Mucosa of descending colon (tissue), 3 donors: ENCODE measurements at places on chromosomes 7 and 10.

GRCh38 chr7:41788556-41788955 lies 85.7 kb upstream of the INHBA start:
- DNase-seq, result no peak

DNA sequence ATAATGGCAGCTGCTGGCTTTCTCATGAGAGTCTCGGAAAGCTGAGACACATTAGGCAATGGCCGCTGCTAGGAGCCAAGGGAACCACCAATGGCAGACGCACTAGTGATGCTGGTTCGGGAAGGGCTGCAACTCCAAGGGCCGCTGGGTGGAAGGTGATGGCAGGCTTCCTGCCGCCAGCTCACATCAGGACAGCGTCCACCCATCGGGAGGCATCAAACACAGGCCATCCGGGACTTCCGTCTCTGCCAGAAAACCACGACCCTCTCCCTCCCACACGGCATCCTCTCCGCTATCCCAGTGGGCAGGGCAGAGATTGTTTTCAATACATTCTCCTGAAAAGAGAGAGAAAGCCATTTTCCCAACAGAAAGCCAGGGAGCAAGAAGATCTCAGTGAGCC lies 27.5 kb upstream of the EGFR start:
- DNase-seq, result no peak

- DNase-seq, result no peak
Measured at GRCh38 chr7:129089521-129090212, 34.8 kb upstream of the TNPO3 start.

- no peak for DNase-seq
Measured at GRCh38 chr10:108003061-108003460, 838.6 kb upstream of the SORCS1 start.

GRCh38 chr10:122546242-122546641 lies 14.3 kb upstream of the DMBT1 start:
- no peak for DNase-seq

- DNase-seq, result no peak
Measured at GRCh38 chr7:35339811-35340210, 85.9 kb upstream of the TBX20 start.

GRCh38 chr7:151238190-151238810 lies 6.0 kb downstream of the CHPF2 start:
- DNase-seq, result no peak

DNA sequence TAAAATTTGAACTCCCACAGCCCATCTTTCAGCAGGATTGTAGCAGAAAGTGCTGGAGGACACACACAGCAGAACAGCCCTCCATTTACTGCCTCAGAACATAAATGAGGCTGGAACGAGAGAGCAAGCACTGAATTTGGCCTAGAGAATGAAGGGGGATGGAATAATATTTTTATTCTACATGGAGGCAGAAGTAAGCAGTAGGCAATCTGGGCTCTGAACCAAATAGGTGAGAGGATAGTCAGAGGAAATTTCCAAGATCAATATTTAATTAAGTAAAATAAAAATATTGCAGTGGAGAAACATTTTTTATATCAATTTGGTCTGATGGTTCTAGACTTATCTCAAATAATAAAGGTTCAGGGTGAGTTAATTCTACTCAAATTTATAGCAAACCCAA lies 29.2 kb upstream of the TSPAN13 start:
- DNase-seq, result no peak

DNA sequence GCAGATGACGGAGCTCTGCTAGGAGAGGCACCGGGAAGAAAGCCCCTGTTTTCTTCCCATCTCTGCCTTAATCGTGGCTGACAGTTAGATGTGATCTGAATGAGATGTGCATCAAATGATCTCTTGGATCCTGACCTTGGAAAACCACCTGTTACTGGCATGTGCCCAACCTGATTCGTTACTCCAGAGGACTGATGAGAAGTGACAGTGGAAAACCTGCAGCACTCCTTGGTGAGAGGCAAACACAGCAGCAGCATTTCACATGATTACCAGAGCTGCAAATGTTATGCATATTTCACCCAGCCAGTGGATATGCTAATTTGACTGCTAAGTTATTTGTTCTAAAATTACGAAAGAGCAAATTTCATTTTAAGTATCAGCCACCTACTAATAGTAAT lies 95.3 kb downstream of the PTPRN2 start:
- no peak for DNase-seq

DNA sequence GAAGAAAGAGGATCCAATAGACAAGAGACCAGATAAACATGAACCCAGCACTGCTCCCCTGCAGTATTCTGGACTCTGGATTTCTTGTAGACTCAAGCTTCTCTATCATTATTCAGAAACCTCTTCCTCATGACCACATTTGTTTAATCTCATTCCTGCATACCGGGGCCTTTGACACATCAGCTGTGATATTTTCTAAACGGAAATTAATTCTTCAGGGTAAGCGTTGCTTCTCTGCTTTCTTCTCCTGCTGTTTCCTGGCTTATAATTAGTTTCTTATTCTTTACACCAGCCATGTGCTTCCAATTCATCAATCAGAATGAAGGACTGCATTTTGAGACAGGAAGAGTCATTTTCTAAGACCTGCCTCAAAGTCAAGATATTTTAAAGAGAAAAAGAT lies 54.2 kb upstream of the TARP start:
- DNase-seq, result no peak

DNA sequence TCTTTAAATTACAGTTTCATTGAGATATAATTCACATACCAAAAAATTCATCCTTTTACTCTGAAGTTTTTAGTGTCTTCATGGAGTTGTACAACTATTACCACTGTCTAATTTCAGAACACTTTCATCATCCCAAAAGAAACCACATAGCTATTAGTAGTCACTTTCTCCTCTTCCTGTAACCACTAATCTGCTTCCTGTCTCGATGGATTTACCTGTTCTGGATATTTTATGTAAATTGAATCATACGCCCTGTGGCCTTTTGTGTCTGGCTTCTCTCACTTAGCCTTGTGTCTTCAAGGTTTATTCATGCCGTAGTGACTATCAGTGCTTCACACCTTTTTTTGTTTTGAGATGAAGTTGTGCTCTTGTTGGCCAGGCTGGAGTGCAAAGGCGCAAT lies 135.5 kb downstream of the DOCK1 start:
- DNase-seq, result no peak

GRCh38 chr7:155259866-155260497 lies 37.7 kb upstream of the INSIG1 start:
- no peak for DNase-seq

GRCh38 chr7:143318661-143319060 lies 2.8 kb downstream of the CLCN1 start:
- no peak for DNase-seq

GRCh38 chr7:71970725-71971124 lies 441.4 kb downstream of the CALN1 start:
- DNase-seq, result no peak

DNA sequence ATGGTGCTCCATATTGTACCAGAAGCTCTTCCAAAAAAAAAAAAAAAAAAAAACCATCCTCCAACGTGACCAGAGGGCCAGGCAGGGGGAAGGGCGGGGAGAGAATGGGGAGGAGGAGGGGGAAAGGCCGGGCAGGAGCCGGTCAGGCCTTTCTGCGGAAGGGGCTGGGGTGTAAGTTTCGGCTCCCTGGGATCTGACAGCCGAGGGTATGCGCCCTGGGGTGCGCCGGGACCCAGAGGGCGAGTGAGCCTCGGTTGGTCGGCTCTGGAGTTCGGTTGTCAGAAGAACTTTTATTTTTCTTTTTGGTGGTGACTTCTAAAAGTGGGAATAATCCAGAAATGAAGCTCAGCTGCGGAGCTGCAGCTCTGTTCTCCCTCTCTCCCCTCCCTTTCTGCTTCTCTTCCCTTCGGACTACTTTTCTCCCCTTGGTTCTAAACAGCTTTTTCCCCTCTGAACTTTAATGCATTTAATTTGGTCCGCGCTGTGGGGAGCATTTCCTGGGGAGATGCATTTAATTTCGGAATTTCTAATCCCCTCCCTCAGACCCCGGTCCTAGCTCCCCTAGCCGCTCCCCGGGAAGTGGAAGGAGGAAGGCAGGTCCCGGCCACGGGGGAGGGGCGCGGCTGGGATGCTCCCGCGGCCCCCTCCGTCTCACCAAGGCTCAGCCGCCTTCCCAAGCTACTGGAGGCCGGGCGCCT lies 3.9 kb upstream of the PAX2 start:
- DNase-seq, result no peak

- no peak for DNase-seq
Measured at GRCh38 chr10:52965938-52966401, 193.4 kb upstream of the MBL2 start.

- DNase-seq, result peak; percentile 22
Measured at GRCh38 chr7:151871189-151871735, 5.7 kb downstream of the PRKAG2 start.

- no peak for DNase-seq
Measured at GRCh38 chr10:77989081-77989724, 40.1 kb downstream of the POLR3A start.

- DNase-seq, result no peak
Measured at GRCh38 chr10:82742478-82742877, 867.5 kb downstream of the NRG3 start.

GRCh38 chr10:116418389-116418788 lies 9.3 kb upstream of the PNLIPRP3 start:
- no peak for DNase-seq

GRCh38 chr10:63653747-63654146 lies 132.5 kb downstream of the REEP3 start:
- DNase-seq, result no peak

- DNase-seq, result no peak
Measured at GRCh38 chr10:92571649-92572048, 2.2 kb downstream of the IDE start.

DNA sequence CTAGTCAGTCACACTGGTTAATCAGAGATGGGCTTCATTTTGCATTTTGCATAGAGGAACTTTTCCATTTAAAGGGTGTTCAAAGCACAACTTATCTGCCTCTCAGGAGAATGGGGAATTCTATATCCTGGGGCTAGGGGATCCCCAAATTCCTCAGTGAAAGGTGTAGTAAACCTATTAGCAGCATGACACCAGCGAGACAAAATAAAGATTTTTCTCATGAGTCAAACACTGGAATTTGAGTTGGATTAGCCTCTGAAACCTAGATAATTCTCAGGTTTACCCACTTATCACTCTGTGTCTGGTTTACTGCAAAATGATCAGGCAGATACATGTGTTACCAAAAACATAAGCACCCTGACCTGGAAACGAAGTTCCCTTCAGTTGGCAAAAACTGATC lies 2.1 kb downstream of the AFAP1L2 start:
- no peak for DNase-seq

DNA sequence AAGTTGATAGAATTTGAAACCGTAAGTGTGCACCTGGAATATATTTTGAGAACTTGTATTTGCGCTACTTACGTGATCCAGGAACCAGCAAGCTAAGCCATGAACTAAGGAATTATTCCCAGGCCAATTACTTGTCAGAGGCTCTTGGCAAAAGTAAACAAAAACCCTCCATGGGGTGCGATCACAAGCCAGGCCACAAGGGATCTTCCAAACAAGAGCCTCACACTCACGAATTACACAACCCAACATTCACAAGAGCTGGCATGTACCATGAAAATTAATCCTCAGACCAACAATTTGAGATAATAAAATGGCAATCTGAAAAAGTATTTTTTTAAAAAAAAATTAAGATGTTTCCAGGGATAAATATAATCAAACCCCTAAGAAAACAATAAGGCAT lies 467.0 kb upstream of the AKR1E2 start:
- no peak for DNase-seq

DNA sequence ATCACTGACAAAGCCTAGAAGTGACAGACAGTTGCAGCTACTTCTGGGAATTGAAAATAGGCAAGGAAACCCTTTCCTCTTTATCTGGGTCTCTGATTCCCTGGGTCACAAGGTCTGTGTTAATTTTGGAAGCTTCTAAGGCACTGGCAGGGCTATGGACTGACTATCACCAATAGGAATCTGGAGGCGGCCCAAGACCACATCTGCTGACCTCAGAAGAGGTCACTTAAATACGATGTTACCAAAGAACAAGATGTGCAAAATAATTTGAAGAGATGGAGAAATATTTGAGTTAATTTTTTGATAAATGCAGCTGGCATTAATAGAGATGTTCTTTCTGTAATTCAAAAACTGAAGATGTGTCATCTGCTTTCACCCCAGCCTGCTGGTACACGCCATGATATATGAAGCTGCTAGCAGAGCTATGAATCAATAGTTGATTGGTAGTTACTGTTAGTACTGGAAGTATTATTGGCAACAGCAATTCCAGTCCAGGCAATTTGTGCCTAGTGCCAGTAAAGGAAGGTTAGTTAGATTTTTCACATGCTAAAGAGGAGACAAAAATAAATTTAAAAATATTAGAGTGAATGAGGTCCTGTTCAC lies 5.5 kb upstream of the STEAP4 start:
- peak; percentile 22 for DNase-seq

DNA sequence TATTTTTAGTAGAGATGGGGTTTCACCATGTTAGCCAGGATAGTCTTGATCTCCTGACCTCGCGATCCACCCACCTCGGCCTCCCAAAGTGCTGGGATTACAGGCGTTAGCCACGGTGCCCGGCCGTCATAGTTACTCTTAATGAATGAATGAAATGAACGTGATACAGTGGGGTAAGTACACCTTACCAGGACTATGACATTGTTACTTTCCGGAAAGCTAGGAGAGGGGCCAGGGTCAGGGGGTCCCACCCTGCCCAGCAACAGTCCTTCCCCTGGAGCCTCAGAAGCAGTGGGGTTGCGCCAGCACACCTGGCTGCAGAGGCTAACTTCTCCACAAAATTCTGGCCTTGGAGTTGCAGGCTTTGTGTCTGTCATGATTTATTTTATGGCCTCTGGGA lies 21.4 kb downstream of the VSTM4 start:
- DNase-seq, result no peak

DNA sequence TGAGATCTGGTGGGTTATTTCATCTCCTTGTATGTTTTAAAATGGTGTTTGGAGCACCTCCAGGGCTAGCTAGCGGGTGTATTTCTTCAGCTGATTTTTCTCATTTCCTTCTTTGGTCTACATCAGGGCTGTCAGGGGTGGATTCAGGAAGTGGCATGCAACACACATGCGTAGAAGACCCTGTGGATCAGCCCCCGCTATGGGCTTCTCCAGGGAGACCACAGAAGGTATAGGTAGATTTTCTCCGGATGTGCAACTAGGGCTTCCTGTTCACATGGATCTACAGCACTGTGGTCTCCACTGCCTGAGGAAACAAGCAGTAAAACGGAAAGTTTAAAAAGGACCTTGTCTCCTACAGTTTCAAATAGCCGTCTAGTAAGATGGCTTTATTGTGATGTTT lies 10.4 kb downstream of the NUB1 start:
- DNase-seq, result peak; percentile 39

DNA sequence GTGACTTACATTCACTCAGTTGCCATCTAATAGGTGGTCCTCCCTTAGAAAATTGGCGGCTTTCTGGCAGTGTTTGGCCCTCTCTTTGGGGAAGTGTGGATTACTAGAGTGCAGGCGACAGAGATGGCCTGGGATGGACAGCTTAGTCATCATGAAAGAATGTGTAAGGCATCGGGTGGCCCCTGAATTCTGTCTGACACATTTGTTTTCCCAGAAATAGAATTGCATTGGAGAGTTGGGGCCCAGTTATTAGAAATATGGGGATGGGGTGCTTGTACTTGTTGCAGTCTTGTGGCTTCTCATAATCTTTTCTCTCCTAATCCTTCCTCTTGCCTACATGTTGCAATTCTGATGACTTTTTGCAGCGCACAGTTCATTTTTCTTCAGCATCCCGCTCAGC lies 13.8 kb downstream of the TCF7L2 start:
- no peak for DNase-seq

- no peak for DNase-seq
Measured at GRCh38 chr10:26516540-26517101, 78.5 kb downstream of the APBB1IP start.
